Nephron progenitor cell (in vitro differentiated cells): ENCODE measurements at places on chromosomes 1 and 21.

- no peak overlapping the region for H3K27ac ChIP-seq
- no peaks in the 10 kb centered on the region for H3K4me1 ChIP-seq
- no peak for DNase-seq
- peaks cover 6% of the 10 kb centered on the region for H3K27me3 ChIP-seq
- H3K36me3 ChIP-seq = no peaks in the 10 kb centered on the region
These were observed 702.9 kb downstream of the BRINP3 start for GRCh38 chr1:189774721-189775287.

GRCh38 chr1:91075233-91076135, 53.6 kb upstream of the ZNF644 start:
- peak overlapping the region; percentile 41 for H3K27ac ChIP-seq
- DNase-seq = no peak
- no peaks in the 10 kb centered on the region for H3K27me3 ChIP-seq
- H3K36me3 ChIP-seq = no peaks in the 10 kb centered on the region

- H3K27me3 ChIP-seq = peaks cover 15% of the 10 kb centered on the region
- H3K27ac ChIP-seq = no peak overlapping the region
- no peak overlapping the region for H3K4me3 ChIP-seq
- DNase-seq = no peak
These were observed 79.7 kb upstream of the MARK1 start for GRCh38 chr1:220448217-220448616.

DNA sequence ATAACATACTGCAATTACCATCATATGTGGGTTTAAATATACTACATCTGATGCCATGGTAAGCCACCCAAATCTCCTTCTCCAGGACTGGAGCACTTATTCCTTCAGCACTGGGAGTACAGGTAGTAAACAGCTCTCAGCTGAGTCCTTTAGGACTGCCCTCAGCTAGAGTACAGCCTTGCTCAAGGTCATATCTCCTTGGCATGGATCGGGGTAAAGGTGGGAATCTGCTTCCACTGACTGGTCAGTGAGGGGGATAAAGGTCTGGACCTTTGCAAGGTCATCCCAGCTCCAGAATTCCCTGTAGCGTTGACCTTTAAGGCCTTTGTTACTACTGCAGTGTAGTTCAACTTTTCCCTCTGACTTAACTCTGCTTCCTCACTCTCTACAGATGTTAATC, 38.8 kb downstream of the RPL5 start:
- no peaks in the 10 kb centered on the region for H3K4me1 ChIP-seq
- DNase-seq = no peak
- no peak overlapping the region for H3K4me3 ChIP-seq
- no peak overlapping the region for H3K27ac ChIP-seq
- peaks cover 3% of the 10 kb centered on the region for H3K27me3 ChIP-seq
- peaks cover 23% of the 10 kb centered on the region for H3K36me3 ChIP-seq

DNA sequence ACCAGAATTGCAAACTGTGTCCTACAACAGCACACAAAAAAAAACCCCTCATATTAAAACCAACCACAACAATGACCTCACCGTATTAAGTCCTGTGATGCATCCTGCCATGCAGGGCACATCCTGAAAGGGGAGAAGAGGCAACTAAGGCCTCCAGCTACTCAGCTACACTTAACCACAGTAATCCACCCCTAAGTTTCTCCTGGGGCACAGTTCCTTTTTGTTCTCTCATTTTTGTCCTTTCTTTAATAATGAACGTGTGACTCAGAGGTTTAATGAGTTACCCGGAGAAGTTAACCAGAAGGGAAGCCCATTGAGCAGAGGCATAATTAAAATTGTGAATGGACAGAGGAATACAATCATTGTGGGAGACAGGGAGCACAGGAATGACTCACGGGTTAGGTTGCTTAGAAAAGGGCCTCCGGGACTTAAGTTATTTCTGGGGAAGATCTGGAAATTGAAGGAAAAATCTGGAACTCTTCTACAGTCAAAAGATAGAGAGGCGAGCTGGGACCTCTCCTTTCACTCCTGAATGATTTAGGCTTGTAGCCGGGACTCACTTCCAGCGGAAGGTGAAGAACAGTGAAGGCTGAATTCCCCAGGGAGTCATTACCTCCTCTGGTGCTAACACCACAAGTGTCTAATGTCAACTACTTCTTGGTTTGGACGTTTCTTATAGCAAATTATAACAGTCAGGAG, 36.9 kb upstream of the HIVEP3 start:
- no peak overlapping the region for H3K4me3 ChIP-seq
- peaks cover 9% of the 10 kb centered on the region for H3K27me3 ChIP-seq
